Osteocyte (in vitro differentiated cells): ENCODE measurements at places on chromosomes 3 and 15. TPM values are rescaled to one million over a fixed set of nuclear protein-coding genes. Genes with fewer than 3 reads are reported as not detected.

GRCh38 chr3:143298886-143299535 is 179.4 kb downstream of the CHST2 start:
- H3K36me3 ChIP-seq: no peaks in the 10 kb centered on the region
- peaks cover 29% of the 10 kb centered on the region for H3K4me1 ChIP-seq
- H3K27me3 ChIP-seq: no peaks in the 10 kb centered on the region
- H3K4me3 ChIP-seq: no peak overlapping the region

- H3K4me1 ChIP-seq: peaks cover 4% of the 10 kb centered on the region
- no peak for DNase-seq
- no peak overlapping the region for H3K27ac ChIP-seq
- no peaks in the 10 kb centered on the region for H3K27me3 ChIP-seq
Observed at GRCh38 chr3:57530071-57530608, 14.0 kb downstream of the DNAH12 start.

DNA sequence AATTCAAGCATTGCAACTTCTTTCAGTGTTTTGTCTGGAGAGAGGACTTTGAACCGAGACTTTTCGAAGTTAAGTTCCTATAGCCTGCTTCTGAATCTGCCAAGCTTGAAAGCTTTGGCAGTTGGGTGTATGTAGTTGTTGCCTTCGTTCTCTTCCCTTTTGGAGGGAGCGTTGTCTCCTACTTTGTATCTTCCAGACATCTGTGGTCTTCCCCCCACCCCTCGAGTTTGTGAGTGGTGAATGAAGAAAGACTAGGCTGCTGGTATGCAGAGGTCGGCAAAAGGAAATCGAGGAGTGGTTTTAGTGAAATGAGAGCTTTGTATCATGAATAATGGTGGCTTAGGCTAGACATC is 1.3 kb downstream of the CTNNB1 start:
- no peaks in the 10 kb centered on the region for H3K36me3 ChIP-seq
- H3K27ac ChIP-seq: peak overlapping the region; percentile 89

- H3K27ac ChIP-seq: no peak overlapping the region
- H3K4me3 ChIP-seq: no peak overlapping the region
- peaks cover 11% of the 10 kb centered on the region for H3K4me1 ChIP-seq
- peak; percentile 94 for DNase-seq
Observed at GRCh38 chr3:52220380-52221026, 4.9 kb downstream of the TLR9 start.

The STAB1 gene
- not detected in 2 replicates for total RNA-seq

The ATP1B3 gene
- total RNA-seq: 139 and 152 TPM in 2 replicates

The ERICH6 gene
- total RNA-seq: 0.83 TPM in 1 of 2 replicates, not detected in the other
